ENCODE measurements at places on chromosomes 12 and 14. TPM values are rescaled to one million over a fixed set of nuclear protein-coding genes. Genes with fewer than 3 reads are reported as not detected.

TTC6 gene
- total RNA-seq: not detected

PTGDR gene
- total RNA-seq: 1.2 TPM

WNT1 gene
- total RNA-seq: 0.60 TPM

KRT71 gene
- not detected for total RNA-seq

ANKRD13A gene
- total RNA-seq: 41.5 TPM

LRP10 gene
- 73.5 TPM for total RNA-seq

KRT76 gene
- not detected for total RNA-seq

ESR2 gene
- 1.6 TPM for total RNA-seq

TDRD9 gene
- 0.28 TPM for total RNA-seq

MYO1H gene
- total RNA-seq: not detected

DNA sequence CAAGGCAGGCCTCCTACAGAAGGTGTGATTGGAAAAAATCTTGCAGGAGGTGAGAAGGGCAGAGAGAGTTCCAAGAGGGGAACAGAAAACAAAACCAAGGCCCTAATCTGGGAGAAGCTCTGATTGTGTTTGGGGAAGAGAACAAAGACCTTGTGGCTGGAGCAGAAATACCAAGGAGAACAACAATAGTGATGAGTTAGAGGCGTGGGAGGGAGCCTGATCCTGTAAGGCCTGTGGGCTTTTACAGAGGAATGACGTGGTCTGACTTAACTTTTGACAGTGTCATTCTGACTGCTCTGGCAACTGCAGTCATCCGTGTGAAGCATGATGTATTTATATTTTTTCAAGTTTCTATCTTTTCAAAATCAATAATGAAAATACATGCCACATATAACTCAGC is 200.6 kb downstream of the ANO4 start:
- no peak for DNase-seq

DNA sequence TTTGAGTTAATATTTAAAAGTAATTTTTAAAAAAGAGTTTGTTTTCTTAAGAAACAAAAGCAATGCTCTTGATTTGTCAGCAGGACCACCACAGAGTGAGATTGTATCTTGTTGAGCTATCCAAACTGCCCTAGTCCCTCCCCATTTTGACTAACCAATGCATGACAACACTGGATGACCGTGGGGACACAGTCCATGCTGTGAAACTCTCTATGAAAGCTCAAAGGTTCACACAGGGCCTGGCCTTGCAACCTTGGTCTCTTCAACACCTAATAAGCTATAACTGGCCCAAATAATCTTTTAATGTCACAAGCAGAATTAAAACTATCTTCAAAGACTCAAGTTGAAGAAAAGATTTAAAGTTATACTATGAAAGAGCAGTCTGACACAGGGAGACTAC is 13.5 kb downstream of the ETFRF1 start:
- no peak for DNase-seq

- no peak for DNase-seq
Observed at GRCh38 chr14:65173973-65174693, 71.8 kb upstream of the MAX start.

DNA sequence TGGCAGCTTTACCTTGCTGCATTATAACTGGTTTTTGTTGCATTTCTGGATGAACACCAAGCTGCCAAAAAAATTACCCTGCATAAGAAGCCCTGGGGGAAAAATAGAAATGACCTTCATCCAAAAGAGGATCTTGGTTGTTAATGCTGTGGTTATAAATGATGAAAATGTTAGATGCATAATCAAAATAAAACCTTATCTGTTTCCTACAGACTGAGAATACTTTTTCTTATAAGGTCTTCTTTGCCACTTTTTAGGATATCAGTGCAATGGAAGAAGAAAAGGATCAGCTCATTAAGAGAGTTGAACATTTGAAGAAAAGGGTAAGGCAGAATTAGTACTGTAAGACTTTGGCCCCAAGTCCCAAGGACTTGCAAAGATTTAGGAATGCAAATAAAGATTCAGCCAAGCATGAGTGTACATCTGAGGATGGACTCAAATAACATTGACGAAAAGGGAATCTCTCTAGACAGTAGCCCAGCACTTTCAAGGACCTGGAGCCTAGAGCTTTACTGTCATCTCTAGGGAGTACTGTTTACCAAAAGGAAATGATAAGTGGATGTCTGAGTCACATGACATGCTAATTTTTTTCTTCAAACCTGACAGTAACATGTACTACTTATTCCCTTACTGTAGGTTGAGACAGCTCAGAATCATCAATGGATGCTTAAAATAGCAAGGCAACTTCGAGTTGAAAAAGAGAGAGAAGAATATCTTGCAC is 10.7 kb downstream of the IFT81 start:
- DNase-seq: no peak

DNA sequence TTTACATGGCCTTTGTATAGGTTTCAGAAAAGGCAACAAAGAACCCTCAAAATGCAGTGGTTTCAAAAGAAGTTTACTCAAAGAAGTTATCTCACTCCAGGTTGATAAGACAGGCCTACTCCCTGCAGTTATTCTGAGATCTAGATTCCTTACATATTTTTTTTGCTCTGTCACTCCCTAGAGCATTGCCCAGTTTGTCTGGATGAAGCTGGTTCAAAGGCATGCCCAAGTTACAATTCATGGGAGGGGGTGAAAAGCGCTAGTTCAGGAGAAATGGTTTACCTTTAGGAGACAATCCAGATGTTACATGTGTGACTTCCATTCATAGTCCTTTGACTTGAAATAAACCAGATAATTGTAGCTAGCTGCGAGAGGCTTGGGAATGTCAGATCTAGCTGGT is 115.0 kb downstream of the TPH2 start:
- no peak for DNase-seq

DNA sequence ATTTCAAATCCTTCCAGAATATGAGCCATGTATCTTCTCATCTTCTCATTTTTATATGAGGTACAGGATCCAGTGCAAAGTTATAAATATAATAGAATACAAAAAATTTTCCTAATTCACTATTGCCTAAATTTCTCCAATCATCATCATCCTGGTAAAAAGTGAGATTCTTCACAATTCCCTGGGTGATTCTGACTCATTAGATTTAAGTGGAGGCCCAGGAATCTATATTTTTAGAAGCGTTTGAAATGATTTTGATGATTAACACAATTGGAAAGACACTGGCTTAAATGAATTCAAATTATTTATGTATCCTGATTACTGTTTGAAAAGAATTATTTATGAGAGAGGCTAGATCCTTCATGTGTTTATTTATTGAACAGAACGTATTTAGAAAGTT is 380.3 kb upstream of the PDE3A start:
- DNase-seq: no peak

DNA sequence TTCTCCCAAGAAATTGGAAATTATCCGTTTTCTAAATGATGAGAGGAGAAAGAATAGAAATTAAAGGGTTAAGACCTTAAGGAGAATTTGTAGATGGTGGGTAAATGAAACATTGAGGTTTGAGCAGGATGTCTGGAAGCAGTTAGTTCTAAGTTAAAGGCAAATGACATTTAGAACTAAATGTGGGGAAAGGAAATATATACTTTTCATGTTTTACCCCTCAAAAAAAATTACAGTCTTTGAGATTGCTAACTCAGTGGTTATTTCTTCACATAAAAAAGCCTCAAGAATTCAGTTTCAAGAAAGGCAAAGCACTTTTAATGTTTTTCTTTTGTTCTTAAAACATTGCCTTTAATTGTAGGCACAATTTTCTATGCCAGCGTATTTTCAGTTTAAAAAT is 114.0 kb downstream of the PLEKHA5 start:
- no peak for DNase-seq

DNA sequence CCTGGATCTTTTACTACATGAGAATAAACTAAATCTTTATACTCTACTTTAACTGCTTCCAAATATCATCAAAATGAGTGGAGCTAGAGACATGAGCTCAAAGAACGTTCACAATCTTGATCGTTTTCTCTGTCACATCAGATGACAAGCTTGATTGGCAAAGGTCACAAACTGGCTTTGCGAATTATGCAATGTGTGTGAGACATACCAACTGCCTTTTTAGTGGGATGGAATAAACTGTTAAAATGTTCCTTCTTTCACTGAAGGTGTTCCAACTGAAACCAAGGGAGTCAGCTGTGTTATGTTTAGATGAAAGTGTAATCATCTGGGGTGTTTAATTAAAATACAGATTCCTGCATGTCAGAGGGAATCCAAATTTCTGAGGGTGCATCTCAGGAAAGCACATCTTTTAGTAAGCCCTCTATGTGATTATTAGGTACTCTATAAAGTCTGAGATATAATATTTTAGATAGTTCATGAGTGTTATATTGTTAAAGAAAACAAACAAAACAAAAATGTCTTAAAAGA is 21.9 kb downstream of the KITLG start:
- DNase-seq: no peak

GRCh38 chr12:46379352-46379751 is 6.8 kb upstream of the SLC38A2 start:
- no peak for DNase-seq

DNA sequence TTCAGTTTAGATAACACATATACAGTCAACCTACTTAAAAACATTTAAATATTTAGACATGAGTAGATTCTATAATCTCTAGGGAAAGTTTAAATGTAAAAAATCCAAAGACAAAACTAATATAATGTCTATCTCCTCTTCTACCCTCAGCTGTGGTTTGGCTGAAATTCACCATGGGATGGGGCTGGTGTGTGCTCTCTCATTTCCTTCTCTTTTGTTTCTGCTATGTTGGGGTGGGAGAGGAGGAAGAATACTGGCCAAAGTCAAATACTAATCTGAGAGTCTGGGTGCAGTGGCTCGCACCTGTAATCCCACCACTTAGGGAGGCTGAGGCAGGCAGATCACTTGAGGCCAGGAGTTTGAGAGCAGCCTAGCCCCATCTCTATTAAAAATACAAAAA is 1673.9 kb upstream of the SEL1L start:
- DNase-seq: no peak

DNA sequence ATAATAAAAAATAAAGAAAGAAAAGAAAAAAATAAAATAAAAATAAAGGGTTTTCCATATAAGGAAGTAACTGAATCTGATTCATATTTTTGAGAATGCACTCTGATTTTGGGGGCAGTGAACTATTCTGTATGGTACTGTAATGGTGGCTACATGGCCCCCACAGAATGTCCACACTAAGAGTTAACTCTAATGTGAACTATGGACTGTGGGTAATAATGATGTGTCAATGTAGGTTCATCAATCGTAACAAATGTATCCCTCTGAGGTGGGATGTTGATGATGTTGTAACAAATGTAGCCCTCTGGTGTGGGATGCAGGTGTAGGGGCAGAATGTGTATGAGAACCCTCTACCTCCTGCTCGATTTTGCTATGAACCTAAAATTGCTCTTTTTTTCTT is 13.8 kb downstream of the KRT8 start:
- no peak for DNase-seq
